ENCODE measurements at places on chromosomes 1 and 21.
A peak's percentile ranks its signal among the peaks of the same experiment; 100 is the strongest.

DNA sequence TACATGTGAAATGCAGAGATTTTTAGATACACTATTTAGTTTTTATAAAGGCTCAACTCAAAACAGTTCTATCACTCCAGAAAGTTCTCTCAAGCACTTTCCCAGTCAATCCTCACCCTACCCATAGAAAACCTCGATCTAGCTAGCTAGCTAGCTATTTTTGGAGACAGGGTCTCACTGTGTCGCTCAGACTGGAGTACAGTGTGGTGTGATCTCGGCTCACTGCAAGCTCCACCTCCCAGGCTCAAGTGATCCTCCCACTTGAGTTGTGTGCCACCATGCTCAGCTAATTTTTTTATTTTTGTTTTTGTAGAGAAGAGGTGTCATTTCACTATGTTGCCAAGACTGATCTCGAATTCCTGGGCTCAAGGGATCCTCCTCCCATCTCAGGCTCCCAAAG is 236.9 kb downstream of the RERE start:
- DNase-seq = no peak

GRCh38 chr1:211522804-211523203 is 30.8 kb upstream of the RD3 start:
- DNase-seq = no peak

GRCh38 chr21:46325073-46325912 is 1.3 kb downstream of the PCNT start:
- DNase-seq = peak; percentile 60

DNA sequence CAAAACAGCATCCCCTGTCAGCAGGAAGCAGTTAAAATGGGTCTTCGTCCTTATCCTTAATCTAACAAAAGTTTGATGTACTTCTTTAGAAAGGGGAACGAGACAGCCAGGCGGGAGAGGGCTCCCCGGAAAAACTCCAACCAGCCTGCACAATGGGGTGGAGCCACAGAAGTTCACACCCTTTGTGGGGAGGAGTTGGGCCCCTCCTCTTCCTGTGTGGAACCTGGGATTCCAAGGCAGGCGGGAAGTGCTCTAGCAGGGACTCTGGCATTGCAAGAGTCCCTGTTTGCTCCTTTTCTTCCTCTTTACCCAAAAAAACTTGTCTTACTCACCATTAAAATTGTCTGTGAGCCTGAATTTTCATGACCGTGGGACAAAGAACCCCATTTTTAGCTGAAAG is 47.7 kb downstream of the FCRL5 start:
- no peak for DNase-seq

GRCh38 chr1:232917053-232917452 is 33.4 kb upstream of the NTPCR start:
- DNase-seq = no peak

GRCh38 chr1:84847253-84848250 is 45.5 kb downstream of the LPAR3 start:
- peak; percentile 96 for DNase-seq

GRCh38 chr1:237664348-237664747 is 226.4 kb downstream of the ZP4 start:
- no peak for DNase-seq

DNA sequence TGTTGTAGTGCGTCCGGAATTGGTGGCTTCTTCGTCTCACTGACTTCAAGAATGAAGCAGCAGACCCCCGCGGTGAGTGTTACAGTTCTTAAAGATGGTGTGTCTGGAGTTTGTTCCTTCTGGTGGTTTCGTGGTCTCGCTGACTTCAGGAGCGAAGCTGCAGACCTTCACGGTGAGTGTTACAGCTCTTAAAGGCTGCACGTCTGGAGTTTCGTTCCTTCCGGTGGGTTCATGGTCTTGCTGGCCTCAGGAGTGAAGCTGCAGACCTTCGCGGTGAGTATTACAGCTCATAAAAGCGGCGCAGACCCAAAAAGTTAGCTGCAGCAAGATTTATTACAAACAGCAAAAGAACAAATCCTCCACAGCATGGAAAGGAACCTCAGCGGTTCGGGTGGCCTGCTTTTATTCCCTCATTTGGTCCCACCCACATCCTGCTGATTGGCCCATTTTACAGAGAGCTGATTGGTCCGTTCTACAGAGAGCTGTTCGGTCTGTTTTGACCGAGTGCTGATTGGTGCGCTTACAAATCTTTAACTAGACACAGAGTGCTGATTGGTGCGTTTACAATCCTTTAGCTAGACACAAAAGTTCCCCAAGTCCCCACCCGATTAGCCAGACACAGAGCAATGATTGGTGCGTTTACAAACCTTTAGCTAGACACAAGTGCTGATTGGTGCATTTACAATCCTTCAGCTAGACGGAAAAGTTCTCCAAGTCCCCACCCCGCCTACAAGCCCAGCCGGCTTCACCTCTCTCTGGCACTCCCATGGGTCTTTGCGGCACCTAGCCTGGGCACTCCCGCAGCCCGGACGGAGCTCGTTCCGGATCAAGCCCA is 49.6 kb upstream of the KRTAP19-8 start:
- DNase-seq = no peak

DNA sequence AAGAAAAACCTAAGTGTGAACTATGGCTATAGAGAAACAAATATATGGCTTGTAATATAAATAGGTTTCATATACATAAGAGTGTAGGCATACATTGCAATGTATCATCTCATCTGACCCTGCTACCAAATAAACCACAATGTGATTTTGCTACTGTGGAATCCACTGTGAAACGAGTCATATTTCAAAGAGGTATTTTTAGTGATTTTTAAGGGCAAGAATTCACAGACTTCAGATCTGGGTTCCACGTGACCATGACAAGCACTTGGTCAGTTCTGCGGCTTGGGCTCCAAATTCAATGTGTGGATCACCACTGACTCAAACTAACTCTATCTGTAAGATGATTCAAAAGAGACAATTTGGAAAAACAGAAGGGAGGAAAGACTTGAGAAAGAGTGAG is 147.0 kb upstream of the ERG start:
- DNase-seq = no peak

DNA sequence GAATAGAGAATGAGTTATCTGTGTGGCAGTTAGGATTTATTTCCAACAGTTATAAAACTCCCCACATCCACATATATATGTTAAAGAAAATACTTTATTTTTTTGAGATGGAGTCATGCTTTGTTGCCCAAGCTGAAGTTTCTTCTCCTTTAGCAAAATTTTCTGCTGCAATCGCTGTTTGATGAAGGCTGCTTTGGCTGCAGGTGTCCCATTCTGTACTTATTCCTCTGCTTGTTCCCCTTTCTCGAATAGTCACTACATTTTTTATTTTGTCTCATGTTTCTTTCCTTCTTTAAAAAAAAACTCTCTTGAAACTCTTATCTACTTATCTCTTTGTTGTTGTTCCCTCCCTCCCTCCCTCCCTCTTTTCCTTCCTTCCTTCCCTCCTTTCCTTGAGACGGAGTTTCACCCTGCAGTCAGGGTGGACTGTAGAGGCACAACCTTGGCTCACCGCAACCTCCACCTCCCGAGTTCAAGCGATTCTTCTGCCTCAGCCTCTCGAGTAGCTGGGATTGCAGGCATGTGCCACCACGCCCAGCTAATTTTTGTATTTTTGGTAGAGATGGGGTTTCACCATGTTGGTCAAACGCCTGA is 10.6 kb downstream of the OR2W3 start:
- DNase-seq = no peak

DNA sequence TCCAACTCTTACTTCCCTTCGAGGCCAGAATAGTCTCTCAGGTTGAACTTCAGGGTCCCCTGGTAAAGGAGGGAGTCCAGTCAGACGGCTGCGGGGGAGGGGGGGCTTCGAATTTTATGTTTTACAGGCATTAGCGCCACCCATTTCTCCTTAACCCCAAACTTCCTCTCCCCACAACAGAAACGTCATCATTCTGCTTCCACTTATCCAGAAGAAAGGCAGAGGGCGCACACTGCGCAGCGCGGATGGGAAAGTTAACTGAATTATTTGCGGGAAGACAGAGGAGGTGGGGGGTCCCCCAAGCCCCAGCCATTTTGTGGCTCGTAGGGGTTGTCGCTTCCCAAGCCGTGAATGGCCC is 529 bp upstream of the PRMT2 start:
- DNase-seq = peak; percentile 89

- DNase-seq = no peak
Observed at GRCh38 chr1:66400660-66401059, 133.3 kb upstream of the SGIP1 start.

DNA sequence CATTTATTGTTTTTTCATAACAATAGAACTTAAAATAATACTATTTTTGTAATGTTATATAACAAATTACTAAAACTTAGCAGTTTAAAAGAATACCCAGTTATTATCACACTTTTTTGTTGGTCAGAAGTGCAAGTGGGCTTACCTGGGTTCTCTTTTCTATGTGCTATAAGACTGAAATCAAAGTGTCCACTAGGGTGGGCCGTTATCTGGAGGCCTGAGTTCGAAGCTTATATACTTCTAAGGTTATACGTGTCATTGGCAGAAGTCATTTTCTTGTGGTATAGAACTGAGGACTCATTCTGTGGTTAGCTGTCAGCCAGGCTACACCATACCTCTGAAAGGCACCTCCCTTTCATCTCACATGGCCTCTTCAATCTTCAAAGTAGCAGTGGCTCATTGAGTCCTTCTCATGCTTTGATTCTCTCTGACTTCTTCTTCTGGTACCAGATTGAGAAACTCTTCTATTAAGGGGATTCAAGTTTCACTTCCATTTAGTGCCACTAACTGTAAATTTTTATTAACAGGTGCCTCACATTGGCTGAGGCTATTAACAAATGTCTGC is 414.3 kb downstream of the AMY1C start:
- DNase-seq = no peak

GRCh38 chr1:47643306-47644211 is 205.7 kb downstream of the FOXD2 start:
- DNase-seq = no peak

- DNase-seq = no peak
Observed at GRCh38 chr1:58907398-58907797, 123.6 kb upstream of the JUN start.

DNA sequence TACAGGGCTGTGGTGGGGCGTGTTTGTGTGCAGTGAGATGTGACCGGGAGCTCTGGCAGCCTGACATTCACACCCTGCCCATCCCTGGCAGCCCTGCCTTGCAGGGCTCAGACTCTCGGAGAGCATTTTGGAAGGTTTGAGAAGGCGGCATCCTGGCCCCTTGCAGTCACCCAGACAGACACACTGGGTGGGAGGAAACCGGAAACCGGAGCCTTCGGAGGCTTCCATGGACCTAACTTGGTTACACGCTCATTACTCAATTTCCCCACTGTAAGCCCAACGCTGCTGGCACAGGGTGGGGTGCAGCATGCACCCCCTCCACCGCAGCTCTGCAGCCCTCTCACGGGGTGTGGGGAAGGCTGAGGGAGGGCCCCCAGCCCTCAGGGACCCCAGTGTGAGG is 22.2 kb upstream of the RSPO1 start:
- no peak for DNase-seq

GRCh38 chr1:184143449-184143848 is 91.9 kb downstream of the TSEN15 start:
- peak; percentile 29 for DNase-seq

DNA sequence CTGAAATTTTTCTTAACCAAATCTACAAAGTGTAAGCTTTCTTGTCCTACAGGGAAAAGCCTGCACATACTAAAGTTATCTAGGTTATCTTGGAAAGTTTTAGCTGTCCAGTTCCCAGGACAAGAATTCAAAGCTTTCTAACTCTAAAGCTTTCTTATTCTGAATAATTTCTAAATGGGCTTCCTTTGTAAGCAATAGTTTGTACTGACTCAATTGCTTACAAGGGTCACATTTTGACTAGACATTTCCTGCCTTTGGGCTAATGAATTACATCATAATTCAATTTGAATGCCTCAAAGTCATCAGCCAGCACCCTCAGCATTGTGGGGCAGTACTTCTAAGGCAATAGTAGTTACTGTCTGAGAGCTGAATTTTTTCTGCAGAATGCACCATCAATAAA is 223.0 kb downstream of the LTN1 start:
- DNase-seq = no peak

GRCh38 chr1:54968551-54968950 is 11.9 kb upstream of the TMEM61 start:
- no peak for DNase-seq

- no peak for DNase-seq
Observed at GRCh38 chr1:58572690-58573089, 4.4 kb downstream of the TACSTD2 start.

DNA sequence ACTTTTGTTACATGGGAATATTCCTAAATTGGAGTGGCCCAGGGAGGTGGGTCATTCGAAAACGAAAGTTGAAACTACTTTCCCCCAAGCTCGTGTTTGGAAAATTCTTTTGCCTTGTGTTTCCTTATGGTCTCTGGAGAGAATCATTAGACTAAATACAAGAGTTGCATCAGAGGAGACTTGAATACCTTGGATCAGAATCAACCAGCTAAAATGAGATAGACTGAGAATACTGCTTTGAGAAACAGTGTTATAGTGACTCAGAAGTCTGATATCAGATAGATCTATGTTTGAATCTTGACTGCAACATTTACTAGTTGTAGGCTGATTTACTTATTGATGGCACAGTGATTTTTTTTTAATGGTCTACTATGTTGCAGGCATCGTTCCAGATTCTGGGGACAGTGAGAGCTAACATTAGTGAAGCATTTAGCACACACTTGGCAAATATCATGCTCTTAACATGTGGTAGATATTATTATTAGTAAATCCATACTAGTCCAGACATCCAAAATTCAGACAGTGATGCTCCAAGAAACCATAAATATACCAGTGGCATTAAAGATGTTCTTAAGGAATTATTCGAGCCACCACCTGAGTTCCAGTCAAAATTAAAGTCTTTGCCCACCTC is 12.9 kb upstream of the ACTN2 start:
- DNase-seq = no peak

- DNase-seq = peak; percentile 68
Observed at GRCh38 chr1:10530281-10530740, 55.6 kb downstream of the PEX14 start.

- no peak for DNase-seq
Observed at GRCh38 chr1:22540337-22540736, 23.0 kb upstream of the EPHA8 start.

DNA sequence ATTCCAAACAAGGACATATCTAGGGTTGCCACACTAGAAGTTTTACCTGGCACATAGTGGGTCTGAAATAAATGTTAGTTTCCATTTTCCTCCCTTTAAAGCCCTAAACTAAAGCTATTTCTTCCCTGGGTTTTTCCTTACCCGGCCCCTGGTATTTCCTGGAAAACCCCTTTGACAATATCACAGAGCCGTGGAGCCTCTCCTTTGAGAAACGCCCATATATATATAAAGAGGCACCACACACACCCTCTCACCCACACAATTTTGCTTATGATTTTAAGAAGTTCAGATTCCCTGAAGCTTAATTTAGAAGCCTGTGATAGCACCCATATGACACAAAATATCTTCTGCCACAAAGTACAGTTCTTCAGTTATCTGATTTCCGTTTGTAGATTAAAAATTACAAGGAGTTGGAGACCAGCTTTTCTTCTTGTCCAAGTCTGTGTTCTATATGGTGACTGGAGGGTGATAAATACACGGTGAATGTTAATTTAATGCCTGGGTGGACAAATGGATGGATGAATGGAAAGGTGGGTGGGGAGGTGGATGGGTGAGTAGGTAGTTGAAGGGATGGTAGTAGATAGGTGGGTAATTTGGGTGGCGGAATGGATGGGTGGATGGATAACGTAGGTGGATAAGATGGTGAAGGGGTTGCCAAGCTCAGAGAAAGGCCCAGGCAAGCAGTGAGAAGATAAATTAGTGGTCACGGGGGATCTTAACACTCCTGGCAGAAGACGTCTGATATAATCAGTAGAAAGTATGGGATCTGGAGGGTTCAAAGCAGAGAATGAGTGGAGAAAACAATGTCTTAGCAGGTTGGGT is 154.4 kb upstream of the FGGY start:
- DNase-seq = no peak

Data from lung microvascular endothelial cell (primary cell).